ENCODE measurements at places on chromosomes 11 and 22. TPM values are rescaled to one million over a fixed set of nuclear protein-coding genes. Genes with fewer than 3 reads are reported as not detected.

DNA sequence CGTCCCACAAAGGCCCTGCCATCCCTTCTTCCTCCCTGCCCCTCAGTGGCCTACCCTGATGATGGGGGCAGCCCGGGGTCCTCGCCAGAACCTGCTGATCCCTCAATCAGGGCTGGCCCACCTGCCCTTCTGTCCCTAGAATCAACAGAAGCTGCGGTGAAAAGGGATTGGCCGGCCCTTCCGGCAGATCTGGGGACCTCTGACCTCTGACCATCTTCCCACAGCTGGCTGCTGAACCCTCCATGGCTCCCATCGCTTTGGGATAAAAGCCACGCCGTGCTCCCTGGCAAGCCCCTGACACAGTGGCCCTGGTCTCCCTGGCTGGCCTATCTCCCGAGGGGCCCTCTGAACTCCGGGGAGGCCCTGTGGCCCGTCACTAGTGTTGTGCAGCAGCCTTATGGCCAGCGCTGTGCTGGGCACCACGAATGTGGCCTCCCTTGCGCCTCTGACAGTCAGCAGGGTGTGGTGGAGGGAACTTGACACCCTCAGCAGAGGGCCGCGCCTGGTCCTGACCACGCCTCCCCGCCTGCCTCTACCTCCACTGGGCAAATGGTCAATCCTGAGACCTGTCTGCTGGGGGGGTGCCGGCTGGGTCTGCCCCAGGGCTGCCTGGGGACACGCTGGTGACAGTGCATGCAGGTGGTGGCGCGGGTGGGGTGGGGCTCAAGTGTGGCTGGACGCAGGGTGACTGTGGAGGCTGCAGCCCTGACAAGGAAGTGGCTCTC is 58.0 kb upstream of the TTLL12 start:
- H3K4me3 ChIP-seq, result no peak overlapping the region
- H3K36me3 ChIP-seq, result no peaks in the 10 kb centered on the region
- no peak for DNase-seq
- no peaks in the 10 kb centered on the region for H3K4me1 ChIP-seq

GRCh38 chr11:73810637-73811036 is 23.0 kb downstream of the MRPL48 start:
- no peak overlapping the region for H3K4me3 ChIP-seq
- H3K27ac ChIP-seq, result no peak overlapping the region
- no peaks in the 10 kb centered on the region for H3K4me1 ChIP-seq
- H3K36me3 ChIP-seq, result peaks cover 18% of the 10 kb centered on the region

- H3K4me1 ChIP-seq, result peaks cover 24% of the 10 kb centered on the region
- H3K4me3 ChIP-seq, result peak overlapping the region; percentile 8
- H3K27ac ChIP-seq, result no peak overlapping the region
- H3K27me3 ChIP-seq, result peaks cover 16% of the 10 kb centered on the region
These were observed 110.4 kb downstream of the RRAS2 start for GRCh38 chr11:14248580-14248981.

- no peaks in the 10 kb centered on the region for H3K4me1 ChIP-seq
- H3K27ac ChIP-seq, result no peak overlapping the region
- no peak overlapping the region for H3K4me3 ChIP-seq
These were observed 590.8 kb downstream of the SOX6 start for GRCh38 chr11:15765530-15765929.

DNA sequence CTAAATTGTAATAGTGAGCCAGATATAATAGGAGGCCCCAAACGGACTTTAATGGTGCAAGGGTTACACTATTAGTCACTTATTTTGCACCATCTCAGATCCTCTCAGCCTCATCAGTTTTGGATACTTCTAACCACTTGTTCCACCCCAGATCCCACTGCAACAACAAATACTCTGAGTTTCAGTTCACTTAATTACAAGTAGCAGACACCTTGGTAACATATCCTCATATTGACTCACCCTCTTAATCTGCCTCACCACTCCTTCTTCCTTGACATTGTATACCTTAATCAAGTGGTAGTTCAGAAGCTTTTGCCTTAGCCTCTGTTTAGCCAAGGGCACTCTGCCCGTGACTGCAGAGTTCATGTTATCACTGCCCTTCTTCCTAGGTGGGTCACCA is 256.1 kb upstream of the UBASH3B start:
- H3K4me3 ChIP-seq, result no peak overlapping the region
- peaks cover 3% of the 10 kb centered on the region for H3K4me1 ChIP-seq
- no peak for DNase-seq

GRCh38 chr11:111561791-111562325 is 21.3 kb downstream of the LAYN start:
- H3K4me3 ChIP-seq, result no peak overlapping the region
- peaks cover 1% of the 10 kb centered on the region for H3K27me3 ChIP-seq
- H3K36me3 ChIP-seq, result no peaks in the 10 kb centered on the region
- no peak overlapping the region for H3K27ac ChIP-seq
- DNase-seq, result no peak
- no peaks in the 10 kb centered on the region for H3K4me1 ChIP-seq

GRCh38 chr22:41247703-41248102 is 7.0 kb upstream of the CHADL start:
- H3K36me3 ChIP-seq, result peaks cover 28% of the 10 kb centered on the region
- H3K27ac ChIP-seq, result no peak overlapping the region
- H3K27me3 ChIP-seq, result no peaks in the 10 kb centered on the region
- H3K4me3 ChIP-seq, result no peak overlapping the region
- H3K4me1 ChIP-seq, result no peaks in the 10 kb centered on the region

DNA sequence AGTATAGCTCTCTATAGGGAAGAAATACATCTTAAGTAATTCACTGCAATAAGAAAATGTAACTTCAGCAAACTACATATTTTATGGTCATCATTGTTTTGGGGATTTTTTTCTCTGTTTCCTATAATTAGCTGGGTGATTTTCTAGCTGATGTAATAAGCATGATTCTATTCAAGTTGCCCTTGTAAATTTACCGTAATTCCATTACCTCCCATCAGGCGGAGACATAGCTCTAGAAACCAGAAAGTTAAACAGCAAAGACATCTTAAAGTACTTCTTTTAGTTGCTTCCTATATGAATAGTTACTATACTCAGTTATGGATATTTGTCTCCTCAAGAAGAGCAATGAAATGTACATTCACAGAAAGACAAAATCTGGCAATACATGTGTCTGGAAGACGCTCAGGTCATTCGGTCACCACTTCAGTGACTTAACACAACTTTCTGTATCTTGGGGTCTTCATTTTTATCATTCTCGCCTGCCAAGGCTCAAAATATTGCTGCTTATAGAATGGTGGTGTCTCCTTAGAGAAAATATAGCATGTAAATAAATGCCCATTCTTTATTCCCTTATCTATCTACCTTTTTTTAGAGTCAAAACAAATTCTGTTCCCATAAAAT is 239.9 kb upstream of the ZC3H12C start:
- H3K36me3 ChIP-seq, result no peaks in the 10 kb centered on the region
- H3K27ac ChIP-seq, result no peak overlapping the region
- no peaks in the 10 kb centered on the region for H3K27me3 ChIP-seq
- H3K4me1 ChIP-seq, result no peaks in the 10 kb centered on the region
- DNase-seq, result peak; percentile 17
- H3K4me3 ChIP-seq, result no peak overlapping the region

- H3K4me3 ChIP-seq, result no peak overlapping the region
- peaks cover 41% of the 10 kb centered on the region for H3K27me3 ChIP-seq
- DNase-seq, result no peak
- H3K36me3 ChIP-seq, result no peaks in the 10 kb centered on the region
These were observed 413.9 kb downstream of the TENM4 start for GRCh38 chr11:79026803-79027445.

- H3K36me3 ChIP-seq, result no peaks in the 10 kb centered on the region
- no peak overlapping the region for H3K4me3 ChIP-seq
- H3K27me3 ChIP-seq, result peaks cover 9% of the 10 kb centered on the region
- peaks cover 11% of the 10 kb centered on the region for H3K4me1 ChIP-seq
- H3K27ac ChIP-seq, result no peak overlapping the region
These were observed 25.7 kb upstream of the SCGB1A1 start for GRCh38 chr11:62393061-62393611.

GRCh38 chr11:23674866-23675265 is 814.6 kb upstream of the CCDC179 start:
- no peak for DNase-seq
- H3K27ac ChIP-seq, result no peak overlapping the region
- H3K27me3 ChIP-seq, result no peaks in the 10 kb centered on the region
- H3K4me3 ChIP-seq, result no peak overlapping the region

GRCh38 chr11:84193706-84194105 is 907.5 kb upstream of the CCDC90B start:
- H3K4me3 ChIP-seq, result no peak overlapping the region
- H3K27me3 ChIP-seq, result no peaks in the 10 kb centered on the region
- DNase-seq, result no peak
- no peak overlapping the region for H3K27ac ChIP-seq

DNA sequence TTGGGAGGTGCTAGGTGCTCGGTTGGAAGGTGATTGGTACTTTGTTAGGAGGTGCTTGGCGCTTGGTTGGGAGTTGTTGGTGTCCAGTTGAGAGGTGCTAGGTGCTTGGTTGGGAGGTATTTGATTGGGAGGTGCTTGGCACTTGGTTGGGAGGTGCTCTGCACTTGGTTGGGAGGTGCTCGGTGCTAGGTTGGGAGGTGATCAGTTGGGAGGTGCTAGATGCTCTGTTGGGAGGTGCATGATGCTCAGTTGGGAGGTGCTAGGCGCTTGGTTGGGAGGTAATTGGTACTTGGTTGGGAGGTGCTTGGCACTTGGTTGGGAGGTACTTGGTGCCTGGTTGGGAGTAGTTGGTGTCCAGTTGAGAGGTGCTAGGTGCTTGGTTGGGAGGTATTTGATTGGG is 40.2 kb downstream of the LRP5 start:
- DNase-seq, result no peak
- H3K36me3 ChIP-seq, result no peaks in the 10 kb centered on the region
- no peak overlapping the region for H3K27ac ChIP-seq
- H3K27me3 ChIP-seq, result no peaks in the 10 kb centered on the region
- H3K4me1 ChIP-seq, result peaks cover 2% of the 10 kb centered on the region
- H3K4me3 ChIP-seq, result no peak overlapping the region

DNA sequence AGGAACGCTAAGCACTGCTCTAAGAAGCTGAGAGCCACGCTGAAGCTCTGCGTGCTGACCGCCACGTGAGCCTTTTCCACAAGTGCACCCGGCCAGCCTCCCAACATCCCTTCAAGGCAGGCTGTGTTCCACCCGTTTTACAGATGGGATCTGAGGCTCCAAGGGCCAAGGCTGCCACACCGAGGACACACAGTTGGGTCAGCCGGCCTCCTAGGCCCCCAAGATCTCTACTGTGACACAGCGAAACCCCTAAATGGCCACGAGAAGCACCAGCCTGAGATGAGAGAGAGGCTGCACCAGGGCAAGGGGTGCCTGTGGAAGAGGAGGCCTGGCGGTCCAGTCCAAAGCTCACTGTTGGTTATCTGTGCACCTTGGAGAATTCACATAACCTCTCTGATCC is 11.8 kb upstream of the CD5 start:
- peak overlapping the region; percentile 73 for H3K4me3 ChIP-seq
- DNase-seq, result no peak
- H3K27me3 ChIP-seq, result no peaks in the 10 kb centered on the region

- H3K27ac ChIP-seq, result no peak overlapping the region
- H3K27me3 ChIP-seq, result peaks cover 8% of the 10 kb centered on the region
- no peaks in the 10 kb centered on the region for H3K36me3 ChIP-seq
- H3K4me1 ChIP-seq, result no peaks in the 10 kb centered on the region
- peak; percentile 18 for DNase-seq
These were observed 39.0 kb upstream of the MMP20 start for GRCh38 chr11:102664001-102664752.

DNA sequence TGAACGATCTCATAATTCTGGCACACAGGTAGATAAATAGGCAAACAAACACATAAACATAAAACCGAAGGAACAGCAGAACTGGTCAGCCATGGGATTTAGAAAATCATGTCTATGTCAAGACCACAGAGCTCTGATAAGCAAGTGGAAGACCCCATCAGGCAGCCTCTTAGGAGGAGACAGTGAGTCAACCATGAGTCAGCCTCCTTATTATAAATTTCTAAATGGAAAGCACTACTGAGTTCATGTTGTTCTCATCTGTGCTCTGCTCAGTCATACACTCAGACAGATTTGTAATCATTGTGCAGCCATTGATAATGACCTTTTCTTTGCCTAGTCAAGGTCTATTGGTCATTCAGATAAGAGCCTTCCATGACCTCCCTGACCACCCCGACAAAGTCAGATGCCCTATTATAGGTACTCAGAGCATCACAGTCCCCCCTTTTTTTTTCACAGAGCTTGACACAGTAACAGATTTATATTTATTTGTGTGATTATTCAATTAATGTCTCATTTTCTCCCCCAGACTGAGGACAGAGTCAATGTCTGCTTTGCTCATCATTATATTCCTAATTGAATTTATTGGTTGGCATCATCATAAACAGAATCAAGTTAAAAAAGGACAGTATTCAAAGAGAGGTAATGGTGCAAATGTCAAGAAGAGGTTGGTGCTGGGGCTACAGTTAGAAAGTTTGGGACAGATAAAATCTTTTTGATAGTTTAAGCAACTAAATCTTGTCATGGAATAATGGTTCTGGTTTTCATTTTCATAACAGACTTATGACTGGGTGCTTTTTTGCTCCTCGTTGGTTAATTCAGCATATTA is 579.7 kb upstream of the CCDC90B start:
- no peaks in the 10 kb centered on the region for H3K4me1 ChIP-seq
- no peak overlapping the region for H3K4me3 ChIP-seq
- H3K27ac ChIP-seq, result no peak overlapping the region
- no peaks in the 10 kb centered on the region for H3K36me3 ChIP-seq

DNA sequence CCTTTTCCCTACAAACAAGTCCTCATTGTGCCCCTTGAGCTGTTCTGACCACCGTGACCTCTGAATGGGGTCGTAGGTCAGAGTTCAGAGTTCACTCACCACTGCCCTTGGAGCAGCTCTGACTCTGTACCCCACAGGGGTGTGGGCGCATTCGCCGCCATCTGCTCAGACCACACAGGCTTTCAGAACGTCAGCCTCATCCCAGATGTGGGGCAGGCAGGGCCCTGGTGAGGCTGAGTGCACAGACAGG is 14.8 kb upstream of the MUC5B start:
- no peaks in the 10 kb centered on the region for H3K4me1 ChIP-seq
- H3K4me3 ChIP-seq, result no peak overlapping the region
- DNase-seq, result no peak
- H3K36me3 ChIP-seq, result no peaks in the 10 kb centered on the region

GRCh38 chr11:85854212-85854556 is 999 bp upstream of the CCDC83 start:
- H3K36me3 ChIP-seq, result peaks cover 11% of the 10 kb centered on the region
- DNase-seq, result no peak
- peak overlapping the region; percentile 93 for H3K27ac ChIP-seq

- peaks cover 4% of the 10 kb centered on the region for H3K36me3 ChIP-seq
- no peak overlapping the region for H3K27ac ChIP-seq
- no peak for DNase-seq
- H3K4me3 ChIP-seq, result no peak overlapping the region
- no peaks in the 10 kb centered on the region for H3K27me3 ChIP-seq
- no peaks in the 10 kb centered on the region for H3K4me1 ChIP-seq
These were observed 84.5 kb downstream of the MTMR3 start for GRCh38 chr22:29967461-29967860.

- no peak for DNase-seq
- peaks cover 2% of the 10 kb centered on the region for H3K27me3 ChIP-seq
- no peak overlapping the region for H3K4me3 ChIP-seq
- no peaks in the 10 kb centered on the region for H3K4me1 ChIP-seq
- H3K27ac ChIP-seq, result no peak overlapping the region
These were observed 25.5 kb upstream of the ACR start for GRCh38 chr22:50712341-50713007.

Gene POU2AF3
- not detected for total RNA-seq

Gene MOGAT2
- total RNA-seq, result not detected

Gene IRAG1
- total RNA-seq, result not detected

Gene RASSF10
- not detected for total RNA-seq

Gene DNAJC24
- total RNA-seq, result 16.8 TPM

Data from activated CD4-positive, alpha-beta T cell treated with anti-CD3 and anti-CD28 coated beads, Interleukin-2, amount 10 ng/mL, durations not matched to agents 7 days and 5 days (primary cell).